ENCODE measurements at places on chromosomes 3 and 15. TPM values are rescaled to one million over a fixed set of nuclear protein-coding genes. Genes with fewer than 3 reads are reported as not detected.

- peaks cover 34% of the 10 kb centered on the region for H3K4me1 ChIP-seq
- no peak for DNase-seq
- peaks cover 14% of the 10 kb centered on the region for H3K27me3 ChIP-seq
- H3K4me3 ChIP-seq, result peak overlapping the region; percentile 95
- peak overlapping the region; percentile 80 for H3K27ac ChIP-seq
Measured at GRCh38 chr3:193593668-193594030, 641 bp downstream of the OPA1 start.

- peaks cover 33% of the 10 kb centered on the region for H3K4me1 ChIP-seq
- peaks cover 1% of the 10 kb centered on the region for H3K27me3 ChIP-seq
- no peaks in the 10 kb centered on the region for H3K36me3 ChIP-seq
- H3K27ac ChIP-seq, result peak overlapping the region; percentile 51
Measured at GRCh38 chr3:192170031-192170430, 557.3 kb downstream of the FGF12 start.

DNA sequence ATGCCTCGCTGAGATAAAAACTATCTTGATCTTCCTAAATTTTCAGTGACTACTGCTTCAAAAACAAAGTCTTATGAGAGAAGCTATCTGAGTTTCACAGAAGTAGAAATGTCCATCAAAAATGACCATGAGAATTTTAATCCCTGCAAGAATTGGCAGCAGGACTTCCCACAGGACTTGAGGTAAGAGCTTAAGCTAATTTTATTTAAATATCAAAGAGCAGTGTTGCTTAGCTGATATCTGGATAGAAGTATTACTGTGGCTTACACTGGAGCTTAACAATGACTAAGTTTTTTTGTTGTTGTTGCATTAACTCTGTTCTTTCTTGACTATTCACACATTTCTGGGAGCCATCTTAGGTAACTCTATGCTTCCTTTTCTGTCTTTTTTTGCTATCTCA is 60.8 kb upstream of the EPHA3 start:
- H3K36me3 ChIP-seq, result peaks cover 3% of the 10 kb centered on the region
- H3K27me3 ChIP-seq, result no peaks in the 10 kb centered on the region
- no peak overlapping the region for H3K27ac ChIP-seq
- peaks cover 41% of the 10 kb centered on the region for H3K4me1 ChIP-seq
- no peak for DNase-seq
- H3K4me3 ChIP-seq, result no peak overlapping the region

- H3K27me3 ChIP-seq, result peaks cover 4% of the 10 kb centered on the region
- 0 out of 2 replicates have a peak overlapping the region, but pooled peaks have one; percentile 20 for H3K27ac ChIP-seq
- no peaks in the 10 kb centered on the region for H3K36me3 ChIP-seq
- peaks cover 14% of the 10 kb centered on the region for H3K4me1 ChIP-seq
- peak; percentile 17 for DNase-seq
Measured at GRCh38 chr3:141454906-141455602, 31.8 kb upstream of the RASA2 start.

GRCh38 chr3:40660554-40660953 is 135.8 kb downstream of the ZNF621 start:
- no peaks in the 10 kb centered on the region for H3K27me3 ChIP-seq
- no peak overlapping the region for H3K27ac ChIP-seq
- H3K4me3 ChIP-seq, result no peak overlapping the region
- no peak for DNase-seq

DNA sequence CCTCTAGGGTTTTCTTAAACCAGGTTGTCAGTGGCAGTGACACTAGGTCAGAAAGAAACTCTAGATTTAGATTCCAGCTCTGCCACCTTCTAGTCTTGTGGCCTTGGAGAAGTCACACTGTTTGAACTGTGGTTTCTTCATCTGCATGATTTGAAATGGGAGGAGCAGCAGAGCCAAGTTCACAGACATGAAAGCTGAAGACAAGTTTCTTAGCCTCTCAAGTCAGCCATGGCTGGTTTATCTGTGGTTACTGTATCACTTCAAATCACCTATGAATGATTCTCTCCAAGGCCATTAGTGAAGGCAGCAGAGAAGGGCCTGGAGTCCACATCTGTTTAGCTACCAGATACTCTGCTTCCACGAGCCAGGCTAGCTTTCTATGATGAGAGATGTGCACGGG is 15.6 kb downstream of the CLEC3B start:
- peaks cover 15% of the 10 kb centered on the region for H3K4me1 ChIP-seq
- no peak overlapping the region for H3K27ac ChIP-seq
- peaks cover 14% of the 10 kb centered on the region for H3K27me3 ChIP-seq
- no peaks in the 10 kb centered on the region for H3K36me3 ChIP-seq
- DNase-seq, result no peak
- no peak overlapping the region for H3K4me3 ChIP-seq

- no peak for DNase-seq
- no peaks in the 10 kb centered on the region for H3K27me3 ChIP-seq
- H3K4me3 ChIP-seq, result no peak overlapping the region
- peaks cover 13% of the 10 kb centered on the region for H3K4me1 ChIP-seq
- H3K36me3 ChIP-seq, result no peaks in the 10 kb centered on the region
- no peak overlapping the region for H3K27ac ChIP-seq
Measured at GRCh38 chr15:90558171-90558573, 28.4 kb downstream of the CRTC3 start.

- DNase-seq, result no peak
- H3K36me3 ChIP-seq, result no peaks in the 10 kb centered on the region
- H3K27ac ChIP-seq, result peak overlapping the region; percentile 36
- H3K4me3 ChIP-seq, result no peak overlapping the region
Measured at GRCh38 chr15:66783314-66783713, 81.3 kb downstream of the SMAD6 start.

GRCh38 chr3:50427217-50427616 is 67.9 kb upstream of the TMEM115 start:
- no peak for DNase-seq
- H3K4me1 ChIP-seq, result no peaks in the 10 kb centered on the region
- no peak overlapping the region for H3K4me3 ChIP-seq
- no peak overlapping the region for H3K27ac ChIP-seq
- H3K27me3 ChIP-seq, result no peaks in the 10 kb centered on the region

GRCh38 chr3:158159714-158160113 is 49.8 kb downstream of the RSRC1 start:
- H3K4me1 ChIP-seq, result no peaks in the 10 kb centered on the region
- H3K4me3 ChIP-seq, result no peak overlapping the region
- H3K36me3 ChIP-seq, result peaks cover 4% of the 10 kb centered on the region
- no peak for DNase-seq
- no peaks in the 10 kb centered on the region for H3K27me3 ChIP-seq
- no peak overlapping the region for H3K27ac ChIP-seq

DNA sequence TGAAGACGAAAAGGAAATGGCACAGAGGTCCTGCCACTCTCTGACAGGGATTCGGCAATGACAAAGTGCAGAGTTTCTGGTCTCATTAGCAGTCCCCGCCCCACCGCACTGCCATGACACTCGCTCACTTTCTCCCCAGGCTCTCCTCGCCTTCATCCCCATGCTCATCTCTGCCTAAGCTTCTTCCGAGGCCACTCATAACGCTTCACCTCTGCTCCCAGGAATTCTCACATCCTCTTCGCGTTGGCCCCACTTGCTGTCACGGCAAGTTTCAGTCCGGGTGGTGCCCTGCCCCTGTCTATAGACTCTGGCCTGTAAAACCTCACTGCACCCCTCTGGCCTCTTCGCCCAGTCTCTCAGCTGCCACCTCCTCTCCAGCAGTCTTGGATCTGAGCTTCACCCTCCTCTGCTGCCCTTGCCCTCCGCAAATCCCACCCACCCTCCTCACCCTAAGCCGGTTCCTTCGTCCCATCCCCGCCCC is 654 bp downstream of the RUBCN start:
- no peaks in the 10 kb centered on the region for H3K27me3 ChIP-seq
- peaks cover 23% of the 10 kb centered on the region for H3K4me1 ChIP-seq
- 0 out of 2 replicates have a peak overlapping the region, but pooled peaks have one; percentile 15 for H3K27ac ChIP-seq
- H3K4me3 ChIP-seq, result peak overlapping the region; percentile 95
- no peak for DNase-seq

GRCh38 chr3:3107858-3108257 is 2.3 kb downstream of the IL5RA start:
- H3K4me3 ChIP-seq, result no peak overlapping the region
- H3K27me3 ChIP-seq, result no peaks in the 10 kb centered on the region
- H3K4me1 ChIP-seq, result peaks cover 6% of the 10 kb centered on the region
- no peak for DNase-seq

- peak overlapping the region; percentile 38 for H3K4me3 ChIP-seq
- DNase-seq, result peak; percentile 10
- peak overlapping the region; percentile 95 for H3K27ac ChIP-seq
- peaks cover 4% of the 10 kb centered on the region for H3K36me3 ChIP-seq
- H3K4me1 ChIP-seq, result peaks cover 29% of the 10 kb centered on the region
Measured at GRCh38 chr3:41482134-41482533, 282.8 kb downstream of the CTNNB1 start.

GRCh38 chr15:59456114-59456513 is 18.1 kb downstream of the FAM81A start:
- H3K27me3 ChIP-seq, result no peaks in the 10 kb centered on the region
- no peak for DNase-seq
- peaks cover under 1% of the 10 kb centered on the region for H3K36me3 ChIP-seq
- H3K27ac ChIP-seq, result no peak overlapping the region

DNA sequence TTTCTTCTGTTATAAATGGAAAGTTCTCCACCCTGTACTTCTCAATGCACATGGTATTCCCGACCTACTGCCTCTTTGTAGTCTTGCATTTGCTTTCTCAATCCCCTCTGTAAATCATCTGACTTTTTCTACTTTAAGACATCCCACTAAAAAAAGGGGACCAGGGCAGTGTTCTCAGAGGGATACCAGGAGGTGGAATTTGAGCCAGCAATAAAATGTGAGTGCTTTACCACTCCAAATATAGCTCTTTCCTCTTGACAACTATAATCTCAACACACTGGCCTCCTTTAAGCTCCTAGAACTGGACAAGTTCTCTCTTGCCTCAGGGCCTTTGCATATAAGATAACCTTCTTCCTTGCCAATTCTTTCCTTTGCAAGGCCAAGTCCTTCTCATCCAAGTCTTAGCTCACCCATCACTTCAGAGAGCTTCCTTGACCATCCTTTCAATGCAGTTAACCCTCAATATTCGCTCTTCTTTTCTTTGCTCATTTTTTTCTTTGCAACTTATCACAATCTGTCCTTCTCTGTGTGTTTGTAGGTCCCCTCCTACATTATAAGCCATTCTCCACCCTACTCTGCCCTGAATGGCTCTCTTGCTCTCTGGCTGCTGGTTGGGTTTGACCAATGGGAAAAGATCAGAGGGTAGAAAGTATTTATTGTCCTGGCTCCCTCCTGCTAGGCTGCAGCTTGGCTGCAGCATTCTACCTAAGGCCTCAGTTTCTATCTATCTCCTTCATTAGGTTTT is 93.4 kb downstream of the PRICKLE2 start:
- H3K27ac ChIP-seq, result no peak overlapping the region
- no peak for DNase-seq
- H3K27me3 ChIP-seq, result no peaks in the 10 kb centered on the region
- peaks cover 8% of the 10 kb centered on the region for H3K4me1 ChIP-seq

DNA sequence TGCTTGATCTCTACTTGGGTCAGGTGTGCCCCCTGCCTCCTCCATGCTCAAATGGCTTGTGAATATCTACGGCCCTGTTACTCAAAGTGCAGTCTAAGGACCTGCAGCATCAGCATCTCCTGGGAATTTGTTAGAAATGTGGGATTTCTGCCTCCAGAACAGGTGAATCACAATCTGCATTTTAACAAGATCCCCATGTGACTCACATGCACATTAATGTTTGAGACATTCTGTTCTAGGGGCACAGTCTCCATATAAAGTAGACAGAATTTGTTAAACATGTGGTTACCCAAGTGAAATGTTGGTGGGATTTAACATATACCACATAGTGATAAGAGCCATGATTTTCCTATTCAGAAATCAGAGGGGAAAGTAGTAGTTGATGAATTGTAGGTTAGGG is 256.2 kb downstream of the NR1D2 start:
- H3K4me1 ChIP-seq, result no peaks in the 10 kb centered on the region
- H3K27me3 ChIP-seq, result no peaks in the 10 kb centered on the region
- no peak overlapping the region for H3K4me3 ChIP-seq
- peaks cover 26% of the 10 kb centered on the region for H3K36me3 ChIP-seq
- H3K27ac ChIP-seq, result no peak overlapping the region

GRCh38 chr3:134860141-134860540 is 65.1 kb downstream of the EPHB1 start:
- no peak overlapping the region for H3K27ac ChIP-seq
- H3K36me3 ChIP-seq, result no peaks in the 10 kb centered on the region
- DNase-seq, result no peak
- no peaks in the 10 kb centered on the region for H3K27me3 ChIP-seq
- no peak overlapping the region for H3K4me3 ChIP-seq
- H3K4me1 ChIP-seq, result 0 out of 2 replicates have a peak, but pooled peaks cover 7% of the 10 kb centered on the region

DNA sequence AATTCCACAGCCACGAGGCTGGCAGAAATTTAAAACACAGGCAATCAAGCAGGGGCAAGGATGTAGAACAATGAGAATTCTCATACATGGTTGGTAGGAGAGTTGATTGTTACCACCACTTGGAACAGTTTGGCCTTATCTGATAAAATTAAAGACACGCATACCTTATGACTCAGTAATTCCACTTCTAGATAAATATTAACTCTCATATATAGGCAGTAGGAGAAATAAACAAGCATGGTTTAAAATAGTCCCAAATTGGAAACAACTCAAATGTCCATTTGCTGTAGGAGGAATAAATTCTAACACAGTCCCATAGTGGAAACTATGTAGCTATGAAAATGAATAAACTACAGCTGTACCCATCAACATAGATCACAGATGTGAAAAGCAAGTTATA is 42.3 kb upstream of the USP3 start:
- DNase-seq, result no peak
- no peak overlapping the region for H3K4me3 ChIP-seq
- H3K4me1 ChIP-seq, result peaks cover 20% of the 10 kb centered on the region
- peaks cover 23% of the 10 kb centered on the region for H3K36me3 ChIP-seq
- peaks cover 27% of the 10 kb centered on the region for H3K27me3 ChIP-seq

DNA sequence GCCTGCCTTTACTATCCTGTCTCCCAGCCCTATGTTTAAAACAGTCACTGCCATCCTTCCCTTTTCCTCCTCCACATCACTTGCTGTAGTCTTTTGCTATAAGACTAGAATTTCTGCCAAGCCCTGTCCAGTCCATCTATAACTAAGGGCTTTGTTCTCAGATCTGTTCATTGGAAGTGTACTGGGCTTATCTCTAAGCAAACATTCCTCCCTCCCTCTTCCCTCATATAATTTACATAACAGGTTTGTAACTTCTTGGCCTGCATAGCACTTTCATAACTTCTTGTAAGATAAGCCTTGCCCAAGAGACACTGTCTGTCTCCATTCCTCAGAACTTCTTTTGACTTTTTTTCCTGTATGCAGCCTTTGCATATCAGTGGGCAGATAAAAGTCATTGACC is 16.7 kb downstream of the TPRG1 start:
- peaks cover 13% of the 10 kb centered on the region for H3K36me3 ChIP-seq
- H3K27me3 ChIP-seq, result no peaks in the 10 kb centered on the region
- H3K27ac ChIP-seq, result no peak overlapping the region
- no peak for DNase-seq
- H3K4me3 ChIP-seq, result no peak overlapping the region
- H3K4me1 ChIP-seq, result no peaks in the 10 kb centered on the region

- no peak overlapping the region for H3K4me3 ChIP-seq
- no peak for DNase-seq
- H3K36me3 ChIP-seq, result no peaks in the 10 kb centered on the region
- H3K27me3 ChIP-seq, result no peaks in the 10 kb centered on the region
Measured at GRCh38 chr15:61687124-61687523, 373.1 kb downstream of the VPS13C start.

LMAN1L gene
- not detected for total RNA-seq

NTRK3 gene
- 12.3 TPM for total RNA-seq

HDC gene
- total RNA-seq, result not detected

MAGEL2 gene
- total RNA-seq, result 11.2 TPM

TRPM1 gene
- 1.2 TPM for total RNA-seq

SAMD7 gene
- not detected for total RNA-seq

ATP10A gene
- total RNA-seq, result 2.1 TPM

PARP15 gene
- total RNA-seq, result 0.37 TPM

P3H2 gene
- total RNA-seq, result 36.2 TPM

TMEM158 gene
- 18.5 TPM for total RNA-seq

ADCY5 gene
- 26.8 TPM for total RNA-seq

NOX5 gene
- total RNA-seq, result not detected

WDR49 gene
- 0.92 TPM for total RNA-seq

CSK gene
- total RNA-seq, result 55.9 TPM

All from WTC11 (cell line).